ENCODE measurements at places on chromosomes 3 and 15.
A peak's percentile ranks its signal among the peaks of the same experiment; 100 is the strongest.

- DNase-seq, result no peak
Observed at GRCh38 chr15:31262143-31262530, 64.5 kb upstream of the KLF13 start.

- no peak for DNase-seq
Observed at GRCh38 chr3:124520970-124521369, 209.3 kb upstream of the UMPS start.

- no peak for DNase-seq
Observed at GRCh38 chr3:111238885-111239284, 167.3 kb downstream of the NECTIN3 start.

DNA sequence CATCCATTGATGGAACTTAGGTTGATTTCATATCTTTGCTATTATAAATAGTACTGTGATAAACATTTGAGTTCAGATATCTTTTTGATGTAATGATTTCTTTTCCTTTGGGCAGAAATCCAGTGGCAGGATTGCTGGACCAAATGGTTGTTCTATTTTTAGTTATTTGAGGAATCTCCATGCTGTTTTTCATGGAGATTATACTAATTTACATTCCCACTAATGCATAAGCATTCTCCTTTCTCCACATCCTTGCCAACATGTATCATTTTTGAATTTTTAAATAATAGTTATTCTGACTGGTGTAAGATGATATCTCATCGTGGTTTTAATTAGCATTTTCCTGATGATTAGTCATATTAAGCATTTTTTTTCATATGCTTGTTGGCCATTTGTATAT is 144.0 kb upstream of the SUCLG2 start:
- DNase-seq, result no peak

GRCh38 chr3:107740992-107741896 is 218.5 kb downstream of the BBX start:
- peak; percentile 52 for DNase-seq

GRCh38 chr15:96338074-96338765 is 7.7 kb downstream of the NR2F2 start:
- DNase-seq, result no peak

GRCh38 chr15:94744080-94744793 is 512.9 kb downstream of the MCTP2 start:
- DNase-seq, result no peak

DNA sequence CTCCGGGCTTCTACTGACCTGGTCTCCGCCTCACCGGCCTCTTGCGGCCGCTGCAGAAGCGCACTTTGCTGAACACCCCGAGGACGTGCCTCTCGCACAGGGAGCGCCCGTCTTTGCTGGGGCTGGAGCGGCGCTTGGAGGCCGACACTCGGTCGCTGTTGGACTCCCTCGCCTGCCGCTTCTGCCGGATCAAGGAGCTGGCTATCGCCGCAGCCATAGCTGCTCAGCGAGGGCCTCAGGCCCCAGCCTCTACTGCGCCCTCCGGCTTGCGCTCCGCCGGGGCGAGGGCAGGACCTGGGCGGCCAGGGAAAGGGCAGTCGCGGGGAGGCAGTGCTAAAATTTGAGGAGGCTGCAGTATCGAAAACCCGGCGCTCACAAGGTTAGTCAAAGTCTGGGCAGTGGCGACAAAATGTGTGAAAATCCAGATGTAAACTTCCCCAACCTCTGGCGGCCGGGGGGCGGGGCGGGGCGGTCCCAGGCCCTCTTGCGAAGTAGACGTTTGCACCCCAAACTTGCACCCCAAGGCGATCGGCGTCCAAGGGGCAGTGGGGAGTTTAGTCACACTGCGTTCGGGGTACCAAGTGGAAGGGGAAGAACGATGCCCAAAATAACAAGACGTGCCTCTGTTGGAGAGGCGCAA is 319.2 kb downstream of the FGF12 start:
- DNase-seq, result no peak

DNA sequence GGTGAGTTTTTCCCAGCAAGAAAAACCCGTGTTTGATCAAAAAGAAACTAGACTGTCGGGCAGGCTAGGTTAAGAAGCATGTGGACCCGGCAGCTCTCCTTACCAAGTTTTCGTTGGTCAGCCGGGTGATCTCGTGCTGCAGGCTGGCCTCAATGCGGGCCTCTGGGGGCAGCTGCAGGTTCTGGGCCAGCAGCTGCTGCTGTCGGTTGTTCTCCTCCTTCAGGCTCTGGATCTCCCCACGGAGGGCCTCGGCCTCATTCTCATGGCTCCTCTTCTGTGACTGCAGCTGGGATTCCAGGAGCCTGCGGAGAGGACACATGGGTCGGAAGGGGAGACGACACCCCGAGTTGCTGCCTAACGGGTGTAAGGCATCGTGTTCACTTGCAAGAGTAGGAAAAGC is 44.5 kb upstream of the MYO5C start:
- DNase-seq, result no peak

GRCh38 chr3:148901987-148902791 is 37.1 kb downstream of the CPA3 start:
- peak; percentile 57 for DNase-seq

DNA sequence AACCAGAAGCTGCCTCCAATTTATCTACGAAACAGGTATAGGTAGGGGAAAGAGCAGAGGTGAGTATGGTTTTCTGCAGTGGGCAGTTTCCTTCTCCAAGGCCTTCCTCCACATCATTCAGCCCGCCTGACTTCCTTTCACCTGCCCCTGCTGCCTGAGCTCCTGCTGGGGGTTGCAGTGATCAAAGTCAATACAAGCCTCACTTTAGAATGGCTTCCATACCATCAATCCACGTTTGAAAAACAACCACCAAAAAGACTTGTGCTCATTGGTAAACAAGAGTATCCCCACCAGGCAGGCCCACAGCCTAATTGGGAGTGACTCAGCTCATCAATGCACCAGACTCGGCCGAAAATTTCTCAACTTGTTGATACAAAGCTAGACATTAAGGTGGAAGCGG is 159.9 kb downstream of the MAGI1 start:
- DNase-seq, result no peak

- no peak for DNase-seq
Observed at GRCh38 chr3:128936341-128936740, 56.9 kb downstream of the ACAD9 start.

GRCh38 chr15:94470492-94470891 is 239.1 kb downstream of the MCTP2 start:
- DNase-seq, result no peak

DNA sequence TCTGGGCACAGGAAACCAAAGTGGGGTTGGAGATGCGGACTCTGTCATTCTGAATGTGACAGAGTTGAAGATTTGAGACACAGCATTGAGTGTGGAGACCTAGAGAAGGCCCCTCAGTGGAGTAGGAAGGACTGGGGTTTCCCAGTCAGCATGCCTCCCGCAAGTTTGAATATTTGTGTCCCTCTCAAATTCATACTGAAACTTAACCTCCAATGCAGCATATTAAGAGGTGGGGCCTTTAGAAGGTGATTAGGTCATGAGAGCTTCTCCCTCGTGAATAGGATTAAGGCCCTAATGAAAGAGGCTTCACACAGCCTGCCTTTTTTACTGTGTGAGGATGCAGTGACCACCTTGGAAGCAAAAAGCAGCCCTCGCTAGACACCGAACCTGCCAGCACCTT is 8.0 kb downstream of the HDDC3 start:
- DNase-seq, result no peak

- no peak for DNase-seq
Observed at GRCh38 chr3:141439589-141439988, 47.2 kb upstream of the RASA2 start.

- no peak for DNase-seq
Observed at GRCh38 chr3:58441514-58442450, 8.2 kb upstream of the PDHB start.

DNA sequence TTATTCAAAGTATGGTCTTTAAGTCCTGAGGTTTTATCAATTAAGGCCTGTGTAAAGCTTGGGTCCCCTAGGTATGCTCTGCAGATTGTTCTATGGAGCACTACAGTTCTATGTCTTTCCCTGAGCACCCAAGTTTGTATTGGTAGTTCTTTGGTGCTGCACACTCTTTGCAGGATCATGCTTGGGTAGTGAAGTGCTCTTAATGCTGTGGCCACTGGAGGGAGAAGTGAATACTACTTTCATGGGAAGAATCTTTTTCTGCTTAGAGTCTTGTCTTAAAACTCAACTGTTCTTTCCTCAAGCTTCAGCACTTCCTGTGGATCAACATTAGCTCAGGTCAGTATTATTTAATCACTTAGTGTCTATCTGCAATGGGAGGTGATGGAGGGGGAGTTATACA is 93.6 kb upstream of the CFAP20DC start:
- DNase-seq, result no peak

DNA sequence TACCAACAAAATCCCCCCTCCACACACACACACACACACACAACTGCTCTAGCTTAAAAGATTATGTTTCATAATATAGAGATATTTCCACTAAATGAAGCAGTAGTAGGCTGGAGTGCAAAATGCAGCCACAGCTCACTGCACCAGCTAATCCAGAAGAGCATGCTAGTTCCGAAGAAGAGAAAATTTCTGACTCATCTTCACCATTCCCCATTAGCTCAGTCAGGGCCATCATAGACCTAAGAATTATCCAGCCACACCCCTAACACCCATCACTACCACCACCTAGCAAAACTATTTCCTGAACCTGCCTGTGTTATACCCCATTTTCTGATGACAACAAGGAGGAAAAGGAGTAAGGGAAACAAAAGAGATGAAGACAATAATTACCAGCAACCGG is 67.1 kb upstream of the UBE2E2 start:
- DNase-seq, result no peak

GRCh38 chr3:72591522-72592421 is 256.5 kb downstream of the SHQ1 start:
- peak; percentile 94 for DNase-seq

- no peak for DNase-seq
Observed at GRCh38 chr3:24614359-24614758, 119.7 kb upstream of the THRB start.

- DNase-seq, result peak; percentile 88
Observed at GRCh38 chr3:105791919-105792786, 76.7 kb downstream of the CBLB start.

DNA sequence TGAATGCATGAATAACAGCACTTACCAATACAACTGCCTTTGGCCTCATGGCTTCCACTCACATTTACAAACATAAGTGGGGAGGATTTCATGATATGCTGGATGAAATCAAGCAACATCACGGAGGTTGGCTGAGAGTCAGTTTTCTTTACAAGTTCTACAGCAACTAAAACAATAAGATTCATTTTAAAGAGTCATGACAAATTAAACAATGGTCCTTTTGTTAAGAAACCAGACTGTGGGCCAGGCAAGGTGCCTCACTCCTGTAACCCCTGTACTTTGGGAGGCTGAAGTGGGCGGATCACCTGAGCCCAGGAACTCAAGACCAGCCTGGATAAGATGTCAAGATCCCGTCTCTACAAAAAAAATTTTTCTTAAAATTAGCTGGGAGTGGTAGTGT is 12.4 kb downstream of the ATR start:
- DNase-seq, result no peak

Data from AG08395 (cell line).